ENCODE measurements at places on chromosomes 6 and 20. TPM values are rescaled to one million over a fixed set of nuclear protein-coding genes. Genes with fewer than 3 reads are reported as not detected.

PRDM13 gene
- polyA plus RNA-seq = not detected

SUMO4 gene
- polyA plus RNA-seq = 1.4 TPM

ZNF831 gene
- polyA plus RNA-seq = not detected

BEND6 gene
- 0.84 TPM for polyA plus RNA-seq

LPIN3 gene
- polyA plus RNA-seq = 9.5 TPM

NRSN2 gene
- 135 TPM for polyA plus RNA-seq

SNAP25 gene
- 6.3 TPM for polyA plus RNA-seq

ZNF311 gene
- 0.57 TPM for polyA plus RNA-seq

SEMG1 gene
- polyA plus RNA-seq = not detected
